GF-D8 (cell line): ENCODE measurements at places on chromosomes 7 and 10.

GRCh38 chr10:43195557-43195956 lies 57.3 kb downstream of the CSGALNACT2 start:
- DNase-seq = no peak

- DNase-seq = no peak
These were observed 473.5 kb upstream of the FOXK1 start for GRCh38 chr7:4208586-4208985.

- no peak for DNase-seq
These were observed 246.7 kb downstream of the ETV1 start for GRCh38 chr7:13742811-13743210.

DNA sequence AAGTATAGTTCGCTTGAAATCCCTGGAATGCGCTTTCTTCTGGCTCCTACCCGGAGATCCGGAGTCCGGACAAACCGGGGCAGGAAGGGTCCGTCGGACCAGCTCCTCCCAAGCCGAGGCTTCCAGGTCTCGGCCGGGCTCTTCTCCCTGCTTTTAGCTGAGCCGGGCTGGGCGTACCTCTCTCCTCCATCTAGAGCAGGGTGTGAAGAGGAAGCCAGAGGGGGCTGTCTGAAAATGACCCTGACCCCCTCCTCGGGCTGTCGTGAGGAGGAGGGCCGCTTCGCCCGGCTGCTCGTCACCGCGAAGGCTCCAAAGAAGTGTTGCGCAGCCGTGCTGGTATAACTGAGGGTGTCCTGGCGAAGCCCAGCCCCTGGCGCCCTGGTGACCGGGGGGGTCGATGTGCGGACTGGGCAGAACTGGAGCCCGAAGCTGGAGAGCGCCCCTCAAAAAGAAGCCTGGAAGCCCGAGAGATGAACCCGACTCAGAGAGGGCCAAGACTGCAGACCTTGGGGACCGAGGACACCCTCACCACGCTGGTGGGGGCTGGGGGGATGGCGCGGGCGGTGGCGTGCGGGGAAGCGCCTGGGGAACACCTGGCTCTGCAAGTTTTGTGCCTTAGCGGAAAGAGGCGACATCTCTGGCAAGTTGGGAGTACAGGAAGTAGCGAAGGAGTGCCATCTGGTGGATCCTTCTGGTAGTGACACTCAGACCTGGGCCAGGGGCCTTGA lies 5.7 kb downstream of the KAZALD1 start:
- DNase-seq = peak; percentile 61

GRCh38 chr7:138023618-138024342 lies 21.9 kb upstream of the CREB3L2 start:
- no peak for DNase-seq

DNA sequence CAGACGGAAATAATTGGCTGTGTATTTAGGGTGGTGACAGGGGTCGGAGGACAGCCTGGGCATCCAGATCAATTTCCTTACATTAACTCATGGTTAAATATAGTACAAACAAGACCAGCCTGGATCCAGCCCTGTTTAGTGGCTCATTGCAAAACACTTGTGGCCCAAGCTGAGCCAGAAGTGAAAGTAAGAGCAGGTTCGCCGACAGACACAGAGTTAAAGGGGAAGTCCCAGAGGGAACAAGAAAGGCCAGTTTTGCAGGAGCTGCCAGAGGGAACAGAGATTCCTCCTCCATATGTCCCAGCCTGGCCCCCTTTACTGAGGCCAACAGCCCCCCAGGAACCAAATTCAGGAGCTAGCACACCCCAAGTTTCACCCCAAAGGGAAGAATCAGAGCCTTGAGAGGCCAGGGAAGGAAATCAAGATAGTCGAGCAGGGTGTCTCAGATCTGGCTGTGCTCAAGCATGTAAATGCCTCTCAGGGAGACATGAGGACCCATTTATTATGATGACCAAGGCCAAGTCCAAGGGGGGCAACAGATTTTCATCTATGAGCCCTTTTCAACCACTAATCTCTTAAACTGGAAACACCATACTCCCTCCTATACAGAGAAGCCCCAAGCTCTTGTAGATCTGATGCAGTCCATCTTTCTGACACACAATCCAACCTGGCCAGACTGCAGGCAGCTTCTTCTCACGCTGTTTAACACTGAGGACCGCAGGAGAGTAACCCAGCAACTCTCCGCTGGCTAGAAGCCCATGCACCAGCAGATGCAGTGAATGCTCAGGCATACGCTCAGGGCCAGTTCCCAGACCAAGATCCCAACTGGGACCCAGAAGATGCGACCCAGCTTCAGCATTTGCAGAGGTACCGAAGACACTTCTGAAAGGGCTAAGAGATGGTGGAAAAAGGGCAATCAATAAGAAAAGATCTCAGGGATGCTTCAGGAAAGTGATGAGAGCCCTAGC lies 15.9 kb upstream of the ADCK2 start:
- DNase-seq = peak; percentile 49

- DNase-seq = no peak
These were observed 6.5 kb downstream of the ANLN start for GRCh38 chr7:36396150-36396549.

GRCh38 chr10:63636812-63637211 lies 115.6 kb downstream of the REEP3 start:
- DNase-seq = no peak

DNA sequence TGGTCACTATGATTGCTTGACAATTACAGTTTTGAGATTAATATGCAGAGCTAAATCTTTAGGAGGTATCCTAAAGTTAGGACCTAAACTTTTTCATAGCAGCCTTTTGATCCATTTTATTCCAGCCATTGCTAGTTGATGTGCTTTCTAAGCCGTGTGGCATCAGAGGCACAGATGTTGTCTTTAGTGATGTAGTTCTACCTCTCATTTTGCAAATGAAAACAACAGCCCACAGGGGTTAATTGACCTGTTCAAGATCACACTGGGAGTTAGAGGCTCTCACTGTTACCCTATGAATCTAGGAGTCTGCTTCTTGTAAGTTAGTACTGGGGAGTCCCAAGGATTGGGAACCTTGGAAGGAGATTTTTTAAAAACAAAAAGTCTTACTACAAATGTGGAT lies 10.6 kb downstream of the AUTS2 start:
- DNase-seq = no peak

GRCh38 chr10:74093530-74094164 lies 57.0 kb downstream of the AP3M1 start:
- DNase-seq = no peak

GRCh38 chr7:108335269-108335918 lies 120.8 kb downstream of the NRCAM start:
- DNase-seq = no peak

DNA sequence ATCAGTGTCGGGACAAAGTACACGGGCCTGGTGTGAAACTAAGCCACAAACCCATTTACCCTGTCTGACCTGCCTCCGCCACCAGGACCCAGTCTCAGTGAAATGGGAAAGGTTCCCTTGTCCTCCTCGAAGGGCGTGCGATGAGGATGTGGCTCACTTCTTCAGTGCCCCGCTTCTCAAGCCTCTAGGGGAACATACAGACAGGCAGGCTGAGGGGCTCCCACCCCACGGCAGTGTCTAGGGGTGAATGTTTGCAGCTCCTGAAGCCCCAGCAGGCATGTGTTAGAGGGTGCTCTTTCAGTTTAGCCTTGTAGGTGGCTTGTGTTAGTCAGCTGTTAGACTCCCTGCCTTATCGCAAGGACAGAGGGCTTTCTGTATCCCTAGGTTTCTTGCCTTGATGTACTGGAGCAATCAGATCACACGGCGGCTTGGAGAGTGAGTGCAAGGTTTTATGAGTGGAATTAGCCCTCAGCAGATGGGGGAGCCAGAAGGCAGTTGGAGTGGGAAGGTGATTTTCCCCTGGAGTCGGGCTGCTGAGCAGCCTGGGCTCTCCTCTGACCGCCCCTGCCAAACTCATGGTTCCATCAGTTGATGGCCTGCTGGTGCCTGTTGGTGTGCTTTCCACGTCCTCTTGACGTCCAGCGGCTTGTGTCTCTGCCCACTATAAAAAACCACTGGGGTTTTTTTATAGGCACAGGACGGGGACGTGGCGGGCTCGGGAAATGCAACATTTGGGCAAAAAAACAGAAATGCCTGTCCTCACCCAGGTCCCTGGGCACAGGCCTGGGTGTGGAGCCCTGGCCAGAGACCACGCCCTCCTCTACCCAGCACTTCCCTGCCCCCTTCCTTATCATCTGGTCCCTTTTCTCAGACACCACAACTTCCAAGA lies 759 bp downstream of the NUDT1 start:
- DNase-seq = peak; percentile 25

DNA sequence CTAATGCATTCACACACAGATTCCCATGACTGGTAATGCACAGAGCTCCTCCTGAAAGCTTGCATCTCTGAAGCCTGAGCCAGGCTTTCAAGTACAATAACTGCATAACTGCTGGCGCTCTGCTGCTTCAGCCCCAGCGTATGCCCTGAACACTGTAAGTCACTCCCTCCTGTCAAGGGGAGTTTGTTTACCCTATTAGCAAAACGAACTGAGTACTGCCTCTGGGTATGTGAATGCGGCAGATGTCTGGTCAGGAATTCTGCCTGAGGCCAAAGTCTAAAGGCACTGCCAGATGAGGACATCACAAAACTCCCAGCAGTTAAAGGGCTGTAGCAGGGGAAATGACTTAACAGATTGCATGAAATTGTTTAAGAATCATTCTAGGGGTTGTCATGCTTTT lies 97.7 kb downstream of the NRCAM start:
- DNase-seq = no peak

GRCh38 chr7:134630893-134631292 lies 15.8 kb upstream of the BPGM start:
- DNase-seq = no peak

DNA sequence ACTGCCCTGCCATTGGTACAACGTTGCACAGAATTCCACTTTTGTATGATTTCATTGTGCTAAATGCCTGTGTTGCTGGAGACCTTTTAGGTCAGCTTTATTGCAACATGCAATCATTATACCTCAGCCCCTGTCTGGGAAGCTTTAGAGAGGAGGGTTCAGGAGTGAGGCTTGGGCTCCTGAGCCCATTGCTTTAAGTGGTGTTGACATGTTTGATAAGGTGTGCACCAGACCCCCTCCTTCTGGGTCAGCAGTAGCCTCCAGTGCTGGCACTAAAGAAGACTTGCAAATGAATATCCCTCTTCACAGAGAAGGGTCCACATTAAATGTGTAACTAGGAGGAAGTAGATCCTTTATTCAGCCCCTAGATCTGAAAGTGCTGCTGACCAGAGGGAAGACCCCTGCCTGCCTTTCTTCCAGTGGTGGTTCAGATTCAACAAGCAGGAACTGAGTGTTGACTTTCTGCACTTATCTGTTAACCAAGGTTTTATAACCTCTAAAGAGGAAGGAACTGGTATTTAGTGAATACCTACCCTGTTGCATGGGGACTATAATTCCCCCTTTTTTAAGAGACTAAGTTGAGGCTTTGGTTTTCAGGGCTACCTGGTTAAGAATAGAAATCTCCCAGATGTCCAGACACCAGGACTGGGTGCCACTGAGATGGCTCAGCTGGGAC lies 369.4 kb upstream of the IGFBP3 start:
- DNase-seq = no peak

GRCh38 chr10:76628801-76629200 lies 1008.8 kb downstream of the KCNMA1 start:
- DNase-seq = no peak

DNA sequence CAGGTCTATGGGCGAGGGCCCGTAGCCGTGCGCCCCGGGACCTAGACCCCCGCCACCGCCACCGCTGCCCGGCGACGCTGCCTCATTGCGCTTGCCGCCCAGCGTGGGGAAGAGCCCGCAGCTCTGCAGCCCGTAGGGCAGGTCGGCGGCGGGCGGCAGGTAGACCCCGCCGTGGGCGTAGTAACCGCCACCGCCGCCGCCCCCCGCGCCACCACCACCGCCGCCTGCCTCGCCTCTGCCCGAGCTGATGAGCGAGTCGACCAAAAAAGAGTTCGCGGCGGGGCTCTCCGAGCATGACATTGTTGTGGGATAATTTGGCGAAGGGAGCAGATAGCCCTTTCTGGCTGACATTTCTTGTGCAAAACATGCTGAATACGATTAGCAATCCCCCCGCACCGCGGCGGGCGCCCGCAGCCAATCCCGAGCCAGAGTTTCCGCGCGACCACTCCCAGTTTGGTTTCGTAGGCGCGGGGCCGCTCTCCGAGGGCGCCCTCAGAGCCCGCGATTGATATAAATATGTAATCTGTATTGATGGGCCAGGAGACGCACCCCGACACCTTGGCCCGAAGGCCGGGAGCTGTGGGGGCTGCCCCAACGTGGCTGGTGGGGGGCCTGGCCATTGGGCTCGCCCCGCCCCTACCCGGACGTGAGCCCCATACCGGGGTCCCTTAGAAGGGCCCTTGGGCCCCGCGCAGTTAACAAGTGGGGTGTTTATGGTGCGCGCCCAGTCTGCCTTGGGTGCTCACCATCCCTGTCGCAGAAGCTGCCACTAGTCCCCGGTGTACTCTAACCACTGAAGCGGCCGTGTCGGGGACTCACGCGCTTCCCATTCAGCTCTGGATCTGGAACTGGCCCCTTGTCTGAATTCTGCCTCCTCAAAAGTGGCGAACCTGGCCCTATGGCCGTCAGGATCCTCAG lies at the start of gene HOXA10:
Gene HOXA10, minus strand, starts transcription at position 365 of the 918 bp plus-strand sequence. Its CDS starts 14 bp downstream, at position 351.
- DNase-seq = peak; percentile 77

GRCh38 chr7:45021604-45022296 lies 21.7 kb downstream of the CCM2 start:
- peak; percentile 47 for DNase-seq

DNA sequence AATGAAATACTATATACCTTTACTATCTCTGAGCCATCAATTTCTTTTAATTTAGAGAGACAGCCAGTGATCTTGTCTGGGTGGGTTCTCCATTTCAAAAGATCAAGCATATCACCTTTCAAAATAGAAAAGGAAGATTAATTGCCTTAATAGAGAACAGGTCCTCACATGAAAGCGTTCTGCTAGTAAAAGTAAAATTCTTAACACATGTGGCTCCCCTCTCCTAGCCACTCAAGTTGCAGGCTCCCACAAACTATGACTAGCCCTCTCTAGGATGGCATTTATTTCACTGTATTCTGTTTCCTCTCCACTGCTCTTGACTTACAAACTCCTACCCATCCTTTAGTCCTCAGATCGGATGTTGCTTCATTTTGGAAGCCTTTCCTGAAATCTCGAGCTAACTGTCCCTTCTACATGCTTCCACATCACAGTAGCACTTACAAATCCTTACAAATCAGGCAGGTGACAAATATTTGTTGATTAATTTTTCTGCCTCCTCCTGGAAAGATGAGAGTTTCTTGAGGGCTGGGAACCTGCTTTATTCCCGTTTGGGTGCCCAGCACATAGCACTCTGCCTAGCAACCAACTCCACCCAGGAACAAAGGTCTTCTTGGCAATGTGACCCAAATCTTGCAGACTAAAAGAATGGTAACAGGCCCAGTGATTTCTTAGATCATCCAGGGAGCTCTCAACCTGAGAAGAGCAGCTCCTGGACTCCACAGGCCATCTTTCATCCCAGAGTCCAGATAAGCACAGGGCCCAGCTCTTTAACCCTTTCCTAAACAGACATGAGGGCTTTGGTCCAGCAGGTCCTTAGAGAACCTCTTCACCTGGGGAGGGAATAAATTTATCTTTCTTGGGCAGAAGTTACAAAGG lies 310.4 kb upstream of the IMMP2L start:
- DNase-seq = no peak

- DNase-seq = no peak
These were observed 493.1 kb downstream of the PLXNA4 start for GRCh38 chr7:132083126-132083525.

GRCh38 chr7:132998763-132999162 lies 83.1 kb downstream of the CHCHD3 start:
- DNase-seq = no peak
